ENCODE measurements at places on chromosomes 1 and 21.

DNA sequence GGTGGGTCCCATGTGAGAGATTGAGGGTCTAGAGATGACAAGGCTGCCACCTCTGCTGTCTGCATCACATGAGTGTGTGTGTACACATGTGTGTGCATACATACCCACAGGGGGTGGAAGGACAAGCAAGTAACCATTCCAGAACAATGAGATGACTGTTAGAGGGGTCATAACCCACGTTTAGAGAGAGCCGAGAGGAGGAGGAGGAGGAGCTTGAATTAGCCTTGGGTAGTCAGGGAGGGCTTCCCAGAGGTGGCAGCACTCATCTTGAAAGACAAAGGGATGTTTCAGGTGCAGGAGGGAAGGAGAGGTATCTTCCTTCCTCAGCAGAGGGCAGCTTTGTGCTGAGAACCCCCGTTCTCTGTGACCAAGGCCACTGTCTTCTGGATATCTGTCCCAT lies 21.3 kb downstream of the TNFRSF1B start:
- no peak for ATAC-seq

DNA sequence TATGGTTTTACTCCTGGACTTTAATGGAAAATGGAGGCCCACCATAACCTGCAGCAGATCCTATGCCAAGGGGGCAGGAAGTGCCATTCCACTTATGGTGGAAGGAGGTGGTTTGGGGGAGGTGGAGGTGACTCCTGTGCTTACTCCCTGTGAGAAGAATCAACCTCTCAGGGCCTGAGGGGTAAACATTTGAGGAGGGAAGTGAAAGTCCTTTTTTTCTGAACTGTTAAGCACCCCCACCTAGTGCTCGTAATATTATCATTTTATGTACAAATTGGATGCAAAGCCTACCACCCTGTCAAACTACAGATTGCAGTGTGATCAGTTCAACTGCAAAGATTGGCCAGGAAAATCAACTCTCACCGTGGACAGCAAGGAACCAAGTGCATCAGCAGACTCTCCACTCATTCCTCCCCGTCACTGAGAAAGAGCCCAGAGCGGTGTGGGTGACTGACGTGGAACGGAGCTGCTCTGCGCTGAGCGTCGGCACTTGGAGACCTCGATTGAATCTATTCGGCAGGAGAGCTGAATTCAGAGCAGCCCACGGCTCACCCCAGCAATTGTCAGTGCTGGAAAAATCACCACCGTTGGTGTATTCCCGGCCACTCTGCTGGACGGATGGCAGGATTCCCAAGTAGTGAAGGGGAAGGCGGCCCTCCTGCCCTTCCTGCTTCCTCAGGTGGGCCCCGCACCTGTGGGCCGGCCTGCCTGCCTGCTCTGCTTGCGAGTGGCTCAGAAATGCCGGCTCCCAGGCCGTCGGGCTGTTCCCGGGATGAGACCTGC lies 46.8 kb upstream of the COX20 start:
- ATAC-seq: no peak

GRCh38 chr1:221381910-221382623 lies 359.8 kb downstream of the DUSP10 start:
- no peak for ATAC-seq

- no peak for ATAC-seq
Measured at GRCh38 chr1:40314721-40315238, 2.3 kb downstream of the COL9A2 start.

DNA sequence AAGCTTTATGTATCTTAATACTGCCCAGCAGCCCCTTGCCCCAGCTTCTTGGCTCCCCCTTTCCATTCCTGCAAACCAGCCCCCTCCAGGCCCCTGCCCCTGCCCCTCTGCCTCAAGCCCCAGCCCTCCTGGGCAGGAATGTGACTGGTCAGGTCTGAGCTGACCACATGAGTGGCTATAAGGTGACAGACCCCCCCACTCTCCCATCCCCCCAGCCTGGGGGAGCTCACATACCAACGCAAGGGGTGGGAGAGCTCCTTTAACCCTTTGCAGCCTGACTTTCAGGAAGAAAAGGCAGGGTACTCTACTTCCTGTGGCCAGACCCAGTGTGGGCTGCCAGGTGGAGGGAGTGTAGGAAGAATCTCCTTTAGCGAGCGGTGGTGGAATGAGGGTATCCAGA lies 33.2 kb downstream of the AHDC1 start:
- no peak for ATAC-seq
